ENCODE measurements at places on chromosomes 1 and 21.

DNA sequence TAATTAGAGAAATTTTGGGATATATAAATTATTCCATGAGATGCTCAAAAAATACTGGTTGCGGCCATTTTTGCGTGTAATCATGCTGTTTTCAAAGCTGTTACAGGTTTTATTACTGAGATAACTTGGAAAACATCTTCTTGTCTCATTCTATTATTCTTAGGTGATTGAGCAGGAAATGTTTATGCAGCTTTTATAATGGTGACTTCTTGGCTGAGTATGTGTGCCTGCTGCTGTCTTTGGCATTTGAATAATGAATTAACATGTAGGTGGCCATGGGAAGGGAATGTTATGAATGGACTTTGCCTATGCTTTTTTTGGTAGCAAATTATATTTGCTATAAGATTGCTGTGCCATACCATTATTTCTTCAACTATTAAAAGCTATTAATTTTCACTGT, 52.5 kb downstream of the RASAL2 start:
- no peak for DNase-seq

GRCh38 chr1:162217706-162218105, 148.2 kb downstream of the NOS1AP start:
- no peak for DNase-seq

GRCh38 chr1:7117399-7118281, 332.4 kb downstream of the CAMTA1 start:
- no peak for DNase-seq

DNA sequence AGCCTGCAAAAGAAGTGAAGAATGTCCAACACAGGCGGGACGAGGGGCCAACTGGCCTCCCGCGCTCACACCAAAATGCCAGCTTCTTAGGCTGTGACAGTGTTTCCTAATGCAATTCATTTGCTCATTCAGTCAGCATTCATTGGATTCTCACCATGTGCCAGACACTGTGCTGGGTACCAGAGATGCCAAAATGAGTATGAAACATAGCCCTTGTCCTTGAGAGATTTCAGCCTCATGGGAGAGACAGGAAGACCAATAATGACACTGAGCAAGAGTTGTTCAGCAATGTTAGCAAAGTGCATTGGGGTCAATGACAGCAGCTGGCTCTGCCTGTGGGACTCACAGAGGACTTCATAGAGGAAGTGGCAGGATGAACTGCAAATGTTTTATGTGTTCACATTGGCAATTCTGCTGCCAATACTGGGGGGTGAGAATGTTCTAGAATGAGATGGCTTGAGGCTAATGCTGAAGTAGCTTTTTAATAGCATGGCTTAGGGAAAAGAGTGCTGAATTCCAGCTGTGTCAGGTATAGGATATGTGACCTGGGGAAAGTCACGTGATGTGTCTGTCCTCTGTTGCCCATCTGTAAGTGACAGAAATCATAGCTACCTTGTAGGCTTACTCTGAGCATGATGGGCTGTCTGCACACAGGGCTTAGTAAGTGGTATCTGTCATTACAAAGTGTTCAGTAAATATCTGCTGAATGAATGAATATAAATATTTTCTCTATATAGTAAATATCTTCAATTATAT, 58.3 kb upstream of the KIF26B start:
- DNase-seq: no peak

- DNase-seq: no peak
These were observed 162.4 kb downstream of the KIF26B start for GRCh38 chr1:245317217-245317616.

GRCh38 chr1:234533975-234534876, 55.2 kb upstream of the TARBP1 start:
- DNase-seq: no peak

GRCh38 chr21:31938330-31939301, 65.8 kb downstream of the HUNK start:
- DNase-seq: no peak

DNA sequence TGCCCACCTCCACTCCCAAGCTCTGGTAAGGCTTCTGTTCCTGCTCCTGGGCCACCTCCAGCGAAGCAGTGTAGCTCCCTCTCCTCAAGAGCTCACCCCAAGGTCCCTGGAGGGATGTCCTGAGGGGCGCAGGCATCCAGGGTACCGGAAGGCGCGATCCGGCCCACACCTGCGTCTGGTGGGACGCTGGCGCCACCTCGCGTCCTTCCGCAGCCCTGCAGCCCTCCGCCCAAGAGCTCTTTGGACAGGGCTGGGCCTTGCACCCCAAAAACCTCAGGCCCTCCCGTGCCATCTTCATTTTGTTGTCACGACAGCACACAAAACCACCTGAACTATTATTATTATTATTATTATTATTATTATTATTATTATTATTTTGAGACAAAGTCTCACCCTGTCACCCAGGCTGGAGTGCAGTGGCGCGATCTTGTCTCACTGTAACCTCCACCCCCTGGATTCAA, 49.2 kb upstream of the PAX7 start:
- no peak for DNase-seq

DNA sequence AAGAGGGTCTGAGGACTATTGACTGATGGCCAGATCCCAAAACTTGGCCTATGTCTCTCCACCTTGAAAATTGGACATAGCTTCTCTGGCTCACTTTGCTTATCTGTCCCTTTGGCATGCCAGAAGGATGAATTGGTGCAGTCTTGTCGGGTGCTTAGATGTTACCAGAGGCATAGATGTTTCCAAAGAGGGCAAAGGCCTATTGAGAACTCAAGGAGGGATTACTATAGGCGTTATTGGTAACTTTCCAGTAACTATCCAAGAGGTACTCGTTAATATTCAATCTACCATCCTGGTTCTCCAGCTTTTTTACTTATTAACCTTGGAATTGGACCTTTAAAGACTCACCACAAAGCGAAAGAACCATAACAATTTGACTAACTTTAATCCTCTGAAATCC, 368.3 kb upstream of the ESRRG start:
- no peak for DNase-seq

DNA sequence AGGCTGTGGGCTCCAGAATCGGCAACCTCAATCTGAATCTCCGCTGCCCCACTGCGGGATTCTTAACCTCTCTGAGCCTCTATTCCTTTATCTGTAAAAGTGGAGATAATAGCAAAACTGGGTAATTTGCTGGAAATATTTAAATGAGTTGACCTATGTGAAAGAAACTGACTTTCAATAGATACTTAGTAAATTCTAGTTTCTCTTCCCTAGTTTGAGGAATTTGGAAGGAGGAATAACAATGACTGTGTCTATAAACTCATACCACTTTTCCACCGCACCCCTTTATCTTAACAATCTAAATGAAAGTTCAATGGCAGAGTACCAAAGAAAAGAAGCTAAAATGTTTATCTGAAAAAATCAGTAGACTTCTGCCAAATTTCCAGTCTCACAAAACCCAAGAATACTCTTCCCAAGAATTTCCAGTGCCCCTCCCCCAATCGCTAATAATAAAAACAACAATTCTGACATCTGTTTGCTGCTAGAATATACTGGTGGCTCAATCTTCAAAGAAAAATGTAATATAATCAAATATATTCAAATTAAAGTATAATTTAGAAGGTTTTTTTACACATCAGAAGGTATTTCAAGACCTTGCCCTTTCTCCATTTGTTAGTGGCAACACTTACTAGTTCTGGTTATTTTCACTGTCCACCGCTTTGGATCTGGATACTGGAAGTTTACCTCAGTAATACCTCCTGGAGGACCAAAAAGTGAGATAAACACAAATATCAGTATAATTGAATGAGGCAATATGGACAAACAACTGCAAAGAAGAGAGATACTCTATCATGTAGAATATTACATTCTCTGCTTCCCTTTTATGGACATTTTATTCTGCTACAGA, 171.2 kb downstream of the LTN1 start:
- DNase-seq: no peak

- no peak for DNase-seq
These were observed 32.1 kb upstream of the CHRM3 start for GRCh38 chr1:239354231-239354630.

DNA sequence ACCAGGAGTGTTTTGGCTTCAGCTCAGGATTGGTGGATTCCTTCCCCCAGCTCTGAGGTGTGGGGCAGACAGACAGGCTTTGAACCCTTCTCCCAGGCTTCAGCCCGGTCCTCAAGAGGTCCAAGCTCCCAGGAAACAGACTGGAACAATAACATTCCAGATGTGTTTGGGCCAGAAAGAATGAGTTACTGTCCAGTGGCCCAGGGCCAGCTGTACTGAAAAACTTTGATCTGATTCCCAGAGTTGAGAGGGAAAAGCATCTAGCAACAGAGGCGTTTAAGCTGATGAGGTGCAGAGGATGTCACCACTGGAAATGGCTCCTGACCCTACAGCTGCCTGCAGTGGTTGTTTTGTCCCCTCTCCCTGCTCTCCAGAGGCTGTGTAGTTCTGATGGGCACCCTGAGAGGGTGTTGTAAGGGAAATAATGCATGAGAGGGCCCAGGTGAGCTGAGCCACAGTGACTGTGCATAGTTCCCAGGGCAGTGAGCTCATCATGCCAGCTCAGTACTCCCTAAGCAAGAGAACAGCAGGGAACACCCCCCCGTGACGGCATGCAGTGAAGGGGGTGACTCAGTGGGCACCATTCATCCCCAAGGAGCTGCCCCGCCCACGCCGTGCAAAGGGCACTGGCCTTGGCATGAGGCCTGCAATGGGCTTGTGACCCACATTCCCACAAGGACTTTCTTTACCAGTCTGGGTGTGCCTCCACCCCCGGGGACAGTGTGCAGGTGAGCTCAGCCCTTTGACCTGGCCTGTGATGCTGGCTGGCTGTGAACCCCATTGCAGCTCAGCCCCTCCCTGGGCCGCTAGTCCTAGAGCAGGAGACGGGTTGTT, 13.8 kb upstream of the SFN start:
- DNase-seq: no peak

DNA sequence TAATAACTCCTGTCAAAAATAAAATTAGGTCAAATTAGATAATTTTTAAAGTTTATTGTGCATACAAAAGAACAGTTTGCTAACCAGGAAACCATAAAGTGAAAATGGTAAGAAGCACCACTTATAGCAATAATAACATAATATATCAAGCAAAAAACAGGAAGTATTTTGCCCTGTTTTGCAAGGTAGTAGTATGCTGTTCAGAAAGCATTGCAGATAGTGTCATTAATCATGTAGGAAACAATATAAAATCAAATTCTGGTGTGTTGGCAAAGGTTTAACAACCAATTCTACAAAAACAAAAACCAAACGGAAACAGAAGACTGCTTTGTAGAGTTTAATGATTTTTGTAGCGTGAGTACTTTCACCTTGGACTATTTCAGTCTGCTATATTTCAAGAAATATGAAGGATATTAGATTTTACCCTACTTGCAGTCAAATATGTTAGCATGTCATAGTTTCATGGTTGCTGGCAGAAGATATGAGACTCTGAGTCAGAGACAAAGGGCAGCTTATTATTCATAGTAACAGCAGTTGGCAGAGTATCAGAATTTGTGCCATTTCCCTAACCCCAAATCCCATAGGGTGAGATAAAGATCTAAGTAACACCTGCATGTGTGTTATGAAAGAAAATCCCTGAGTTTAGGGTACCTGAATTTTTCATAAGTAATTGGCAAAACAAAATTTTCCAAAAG, 729.0 kb upstream of the BRINP3 start:
- no peak for DNase-seq

GRCh38 chr21:17492415-17493168, 20.3 kb upstream of the CXADR start:
- no peak for DNase-seq

- DNase-seq: no peak
These were observed 3.2 kb upstream of the ARHGAP30 start for GRCh38 chr1:161072751-161073449.

GRCh38 chr1:238777551-238777950, 608.8 kb upstream of the CHRM3 start:
- no peak for DNase-seq

DNA sequence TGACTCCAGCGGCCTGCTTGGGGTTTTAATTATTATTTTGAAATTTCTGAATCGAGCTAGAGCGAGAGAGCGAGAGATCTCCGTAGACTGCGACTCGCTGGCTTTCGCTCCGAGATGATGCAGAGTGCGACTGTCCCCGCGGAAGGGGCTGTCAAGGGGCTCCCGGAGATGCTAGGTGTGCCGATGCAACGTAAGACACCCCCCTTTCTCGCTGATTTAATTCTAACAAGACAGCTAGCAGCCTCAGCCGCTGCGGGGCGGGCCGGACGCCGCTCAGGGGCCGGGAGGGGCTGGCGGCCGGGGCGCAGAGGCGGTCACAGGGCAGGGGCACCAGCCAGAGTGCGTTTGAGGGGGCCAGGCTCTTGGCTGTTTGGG, 339 bp downstream of the LHX4 start:
- no peak for DNase-seq

DNA sequence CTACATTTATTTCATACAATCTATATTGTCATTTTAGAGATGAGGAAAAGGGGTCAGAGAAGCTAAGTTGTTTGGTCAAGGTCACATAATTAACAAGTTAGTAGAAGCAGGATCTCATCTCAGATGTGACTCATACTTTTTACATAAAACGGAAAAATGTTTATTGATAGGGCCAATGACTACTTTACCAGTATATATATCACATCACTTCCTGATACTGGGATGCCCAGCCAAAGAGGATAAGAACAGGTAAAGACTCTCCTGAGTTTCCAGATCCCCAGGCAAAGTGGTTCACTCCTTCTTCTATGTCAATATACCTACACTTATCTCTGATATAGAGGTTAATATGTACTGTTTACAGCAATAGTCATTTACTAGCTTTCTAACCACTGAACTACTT, 21.0 kb downstream of the YIPF1 start:
- no peak for DNase-seq

DNA sequence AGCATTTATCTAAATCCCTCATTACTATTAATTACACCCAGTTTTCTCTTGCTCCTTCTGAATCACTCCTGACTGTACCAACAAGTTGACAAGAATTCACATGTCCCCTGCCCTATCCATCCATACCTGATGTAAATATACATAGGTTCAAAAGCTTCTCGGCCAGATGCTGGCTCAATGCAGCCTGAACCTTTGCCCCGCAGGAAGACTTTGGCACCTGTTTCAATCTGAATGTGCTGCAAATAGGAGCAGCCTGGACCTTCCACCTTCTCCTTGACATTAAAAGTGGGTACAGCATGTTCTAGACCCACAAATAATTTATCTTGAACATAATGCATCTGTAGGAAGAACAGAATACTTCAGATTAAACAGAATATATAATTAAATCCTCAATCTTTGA, 8.7 kb downstream of the KHDC4 start:
- DNase-seq: no peak

GRCh38 chr1:40386359-40386723, 12.8 kb downstream of the SMAP2 start:
- DNase-seq: no peak

GRCh38 chr1:157773493-157774350, 3.2 kb downstream of the FCRL2 start:
- no peak for DNase-seq

GRCh38 chr1:24491577-24492360, 10.9 kb upstream of the RCAN3 start:
- DNase-seq: no peak

- no peak for DNase-seq
These were observed 11.0 kb downstream of the FAM163A start for GRCh38 chr1:179754041-179754624.

GRCh38 chr1:164841702-164842465, 282.9 kb downstream of the PBX1 start:
- no peak for DNase-seq

Measured in stimulated activated CD8-positive, alpha-beta memory T cell treated with anti-CD3 and anti-CD28 coated beads, Interleukin-15, amount 100 ng/mL, for 4 hours (primary cell).